Heart right ventricle (tissue), 16 donors: ENCODE measurements at places on chromosomes 3 and 15. TPM values are rescaled to one million over a fixed set of nuclear protein-coding genes. Genes with fewer than 3 reads are reported as not detected.

The GABRR3 gene
- total RNA-seq, result not detected

DNA sequence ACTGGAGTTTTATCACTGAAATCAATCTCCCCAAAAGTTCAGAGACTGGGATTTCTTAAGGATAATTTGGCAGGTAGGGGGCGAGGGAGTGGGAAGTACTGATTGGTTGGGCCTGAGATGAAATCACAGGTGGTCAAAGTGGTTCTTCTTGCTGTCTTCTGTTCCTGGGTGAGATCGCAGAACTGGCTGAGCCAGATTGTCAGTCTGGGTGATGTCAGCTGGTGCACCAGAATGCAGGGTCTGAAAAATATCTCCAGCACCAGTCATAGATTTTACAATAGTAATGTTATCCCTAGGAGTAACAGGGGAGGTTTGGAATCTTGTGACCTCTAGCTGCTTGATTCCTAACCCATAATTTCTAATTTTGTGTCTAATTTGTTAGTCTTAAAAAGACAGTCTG, 86.7 kb upstream of the SLC25A36 start:
- no peaks in the 10 kb centered on the region for H3K27me3 ChIP-seq
- H3K4me3 ChIP-seq, result no peak overlapping the region

DNA sequence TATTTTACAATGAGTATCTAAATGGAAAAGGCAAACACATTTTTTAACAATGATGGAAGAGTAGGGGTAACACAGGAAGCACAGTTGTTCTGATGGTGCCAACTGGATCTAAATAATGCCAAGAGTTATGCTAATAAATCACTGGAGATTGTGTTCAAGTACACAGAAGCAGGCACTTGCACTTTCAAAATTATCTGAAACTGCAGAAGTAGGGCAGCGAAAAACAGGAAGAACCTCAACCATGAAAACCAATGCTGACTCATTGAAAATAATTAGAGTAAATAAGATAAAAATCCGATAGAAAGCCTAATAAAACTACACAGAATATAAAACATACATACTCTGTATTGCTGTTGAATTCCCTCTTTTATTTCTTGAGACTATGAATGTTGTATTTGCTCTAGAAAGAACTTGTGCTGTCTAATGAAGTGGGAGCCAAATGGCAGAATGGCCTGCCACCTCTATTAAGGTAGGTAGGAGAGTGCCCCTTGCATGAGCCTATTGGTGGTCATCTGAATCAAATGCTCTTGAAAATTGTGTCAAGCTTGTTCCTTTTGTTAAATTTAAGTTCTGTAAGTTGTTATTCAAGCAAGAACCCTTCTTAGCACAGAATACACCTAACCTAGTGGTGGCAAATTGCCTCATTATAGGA, 93.7 kb downstream of the ABI3BP start:
- H3K27ac ChIP-seq, result no peak overlapping the region
- no peaks in the 10 kb centered on the region for H3K4me1 ChIP-seq
- H3K27me3 ChIP-seq, result no peaks in the 10 kb centered on the region
- no peak overlapping the region for H3K4me3 ChIP-seq

The GOLGA6L4 gene
- 1.3 TPM for total RNA-seq

The FBN1 gene
- 30.1 TPM for total RNA-seq

The ITPKA gene
- total RNA-seq, result 0.61 TPM

GRCh38 chr3:150346981-150347863, 60.9 kb upstream of the TSC22D2 start:
- H3K4me1 ChIP-seq, result peaks cover 36% of the 10 kb centered on the region
- no peak for DNase-seq
- H3K27me3 ChIP-seq, result no peaks in the 10 kb centered on the region
- H3K36me3 ChIP-seq, result no peaks in the 10 kb centered on the region
- H3K27ac ChIP-seq, result no peak overlapping the region
- no peak overlapping the region for H3K4me3 ChIP-seq

The KNG1 gene
- total RNA-seq, result 0.57 TPM

GRCh38 chr3:66419036-66419435, 81.8 kb downstream of the LRIG1 start:
- peaks cover 67% of the 10 kb centered on the region for H3K4me1 ChIP-seq
- H3K27ac ChIP-seq, result peak overlapping the region; percentile 37
- peaks cover 17% of the 10 kb centered on the region for H3K36me3 ChIP-seq
- no peak for DNase-seq
- no peaks in the 10 kb centered on the region for H3K27me3 ChIP-seq

GRCh38 chr3:112327371-112327951, 5.5 kb upstream of the CD200 start:
- H3K27ac ChIP-seq, result no peak overlapping the region
- H3K4me1 ChIP-seq, result peaks cover 2% of the 10 kb centered on the region
- no peak for DNase-seq
- no peak overlapping the region for H3K4me3 ChIP-seq

- H3K4me1 ChIP-seq, result no peaks in the 10 kb centered on the region
- DNase-seq, result no peak
- H3K4me3 ChIP-seq, result no peak overlapping the region
- no peaks in the 10 kb centered on the region for H3K27me3 ChIP-seq
- no peaks in the 10 kb centered on the region for H3K36me3 ChIP-seq
- H3K27ac ChIP-seq, result no peak overlapping the region
These were observed 648.7 kb upstream of the DPPA4 start for GRCh38 chr3:109985943-109986555.

GRCh38 chr3:25724948-25725645, 58.1 kb downstream of the NGLY1 start:
- DNase-seq, result no peak
- H3K27me3 ChIP-seq, result no peaks in the 10 kb centered on the region
- no peaks in the 10 kb centered on the region for H3K36me3 ChIP-seq
- H3K4me3 ChIP-seq, result no peak overlapping the region
- no peaks in the 10 kb centered on the region for H3K4me1 ChIP-seq

DNA sequence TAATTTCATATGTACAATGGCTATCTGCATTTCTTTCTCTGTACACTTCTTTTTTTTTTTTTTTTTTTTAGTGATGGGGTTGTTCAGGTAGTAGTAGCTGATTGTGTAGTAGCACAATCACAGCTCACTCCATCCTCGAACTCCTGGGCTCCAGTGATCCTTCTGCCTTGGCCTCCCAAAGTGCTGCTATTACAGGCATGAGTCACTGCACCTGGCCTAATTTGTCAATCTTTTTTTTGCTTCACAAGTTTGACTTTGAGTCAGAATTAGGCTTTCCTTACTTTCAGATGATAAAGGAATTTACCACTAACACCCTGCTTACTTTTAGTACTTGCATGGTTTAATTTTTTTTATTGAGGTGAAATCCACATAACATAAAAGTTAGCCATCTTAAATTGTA, 28.0 kb downstream of the MAP1A start:
- peaks cover 3% of the 10 kb centered on the region for H3K4me1 ChIP-seq
- no peak for DNase-seq
- H3K4me3 ChIP-seq, result no peak overlapping the region
- H3K36me3 ChIP-seq, result peaks cover 14% of the 10 kb centered on the region
- no peak overlapping the region for H3K27ac ChIP-seq

GRCh38 chr3:87501076-87501475, 224.7 kb upstream of the POU1F1 start:
- no peak for DNase-seq
- no peaks in the 10 kb centered on the region for H3K36me3 ChIP-seq
- no peak overlapping the region for H3K4me3 ChIP-seq
- H3K27me3 ChIP-seq, result no peaks in the 10 kb centered on the region
- H3K4me1 ChIP-seq, result no peaks in the 10 kb centered on the region

DNA sequence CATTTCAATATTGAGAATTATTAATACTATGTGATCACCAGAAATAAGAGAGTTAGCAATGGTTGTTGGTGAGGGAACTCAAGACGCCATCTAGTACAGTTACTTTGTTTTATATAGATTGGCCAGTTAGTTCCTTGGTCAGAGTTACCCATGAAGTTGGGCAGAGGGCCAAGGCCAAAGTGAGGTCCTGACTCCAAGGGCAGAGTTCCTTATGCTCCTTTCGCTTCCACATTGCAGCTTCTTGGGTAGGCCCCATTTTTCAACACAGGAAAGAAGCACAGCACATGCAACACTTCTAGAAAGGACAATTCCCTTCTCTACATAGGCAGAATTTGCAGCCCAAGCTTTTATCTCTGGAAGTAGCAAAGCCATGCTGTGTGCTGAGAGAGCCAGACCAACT, 178.6 kb downstream of the KCNAB1 start:
- no peak overlapping the region for H3K4me3 ChIP-seq
- peaks cover 53% of the 10 kb centered on the region for H3K4me1 ChIP-seq
- H3K27me3 ChIP-seq, result no peaks in the 10 kb centered on the region
- DNase-seq, result peak; percentile 48
- H3K27ac ChIP-seq, result peak overlapping the region; percentile 60

The CTDSPL gene
- total RNA-seq, result 42.6 TPM

GRCh38 chr15:53196242-53196641, 406.1 kb upstream of the ONECUT1 start:
- no peaks in the 10 kb centered on the region for H3K4me1 ChIP-seq
- H3K27ac ChIP-seq, result no peak overlapping the region
- DNase-seq, result no peak

- H3K4me3 ChIP-seq, result no peak overlapping the region
- H3K27me3 ChIP-seq, result no peaks in the 10 kb centered on the region
These were observed 68.9 kb downstream of the IFT80 start for GRCh38 chr3:160330109-160330508.

DNA sequence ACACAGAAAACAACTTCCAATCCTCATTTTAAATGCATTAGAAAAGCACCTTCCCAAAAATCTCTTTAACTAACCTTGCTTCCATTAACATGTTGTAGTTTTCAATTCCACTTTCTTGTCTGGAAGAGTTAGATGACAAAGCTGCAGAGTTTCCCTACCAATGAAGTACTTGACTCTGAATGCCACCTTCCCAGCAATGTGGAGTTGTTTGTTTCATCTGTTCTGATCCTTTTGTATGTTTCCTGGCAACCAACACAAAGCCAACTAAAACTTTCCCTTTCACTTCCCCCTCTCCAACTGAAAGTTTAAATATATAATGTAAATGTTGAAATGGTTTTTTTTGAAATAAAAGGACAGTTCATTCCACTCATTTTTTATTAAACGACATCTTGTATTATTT, at the start of gene WDR49:
WDR49 (minus strand) TSS at position 183 of the 400 bp plus-strand sequence. CDS start 517 bp downstream, outside the sequence.
- DNase-seq, result no peak
- H3K4me3 ChIP-seq, result no peak within 1 kb of the TSS
- no peaks in the 10 kb centered on the region for H3K36me3 ChIP-seq
- H3K27me3 ChIP-seq, result no peaks in the 10 kb centered on the region

The CCDC33 gene
- total RNA-seq, result not detected

GRCh38 chr15:81296673-81297072, 27.3 kb downstream of the STARD5 start:
- peak; percentile 44 for DNase-seq
- H3K4me1 ChIP-seq, result peaks cover 45% of the 10 kb centered on the region
- peak overlapping the region; percentile 92 for H3K27ac ChIP-seq
- no peaks in the 10 kb centered on the region for H3K27me3 ChIP-seq

DNA sequence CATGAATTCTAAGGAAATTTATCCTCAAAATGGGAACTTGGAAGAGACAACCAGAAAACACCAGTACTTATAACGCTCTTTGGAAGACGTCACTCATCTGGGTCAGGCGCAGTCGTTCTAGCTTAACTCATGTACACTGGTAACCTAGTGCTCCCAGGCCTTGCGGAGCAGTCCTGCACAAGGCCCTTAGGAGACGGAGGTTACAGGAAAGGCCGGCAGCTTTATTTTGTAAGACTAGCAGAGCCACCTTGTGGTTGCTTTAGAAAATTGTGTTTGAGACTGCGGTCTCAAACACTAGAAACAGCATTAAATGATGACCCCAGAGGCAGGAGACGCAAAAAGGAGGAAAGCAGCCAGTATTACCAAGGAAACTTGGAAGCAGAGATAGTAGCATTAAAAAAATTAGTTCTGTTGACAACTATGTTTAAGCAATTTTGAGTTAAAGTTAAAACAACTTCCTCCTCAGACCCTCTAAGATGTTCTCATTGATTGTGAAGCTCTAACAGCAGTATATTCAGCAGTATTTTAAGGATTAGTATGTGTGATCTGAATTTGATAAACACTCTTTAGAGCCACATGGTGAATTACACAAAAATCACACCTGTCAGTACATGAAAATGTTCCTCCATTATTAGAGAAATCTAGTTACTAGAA, 141.9 kb upstream of the C2CD4B start:
- H3K27ac ChIP-seq, result no peak overlapping the region
- no peaks in the 10 kb centered on the region for H3K27me3 ChIP-seq
- peak; percentile 27 for DNase-seq
- no peak overlapping the region for H3K4me3 ChIP-seq
- peaks cover 19% of the 10 kb centered on the region for H3K4me1 ChIP-seq

- no peaks in the 10 kb centered on the region for H3K36me3 ChIP-seq
- H3K27me3 ChIP-seq, result no peaks in the 10 kb centered on the region
- no peak overlapping the region for H3K4me3 ChIP-seq
- H3K4me1 ChIP-seq, result no peaks in the 10 kb centered on the region
- no peak for DNase-seq
These were observed 250.3 kb downstream of the CBLB start for GRCh38 chr3:105618556-105618955.

- no peaks in the 10 kb centered on the region for H3K36me3 ChIP-seq
- H3K4me1 ChIP-seq, result no peaks in the 10 kb centered on the region
- DNase-seq, result no peak
- H3K27ac ChIP-seq, result no peak overlapping the region
- no peak overlapping the region for H3K4me3 ChIP-seq
These were observed 195.4 kb downstream of the FMN1 start for GRCh38 chr15:32998979-32999672.

The GORASP1 gene
- total RNA-seq, result 45.7 TPM

The STARD5 gene
- total RNA-seq, result 1.1 TPM

- H3K4me1 ChIP-seq, result no peaks in the 10 kb centered on the region
- H3K27me3 ChIP-seq, result no peaks in the 10 kb centered on the region
- no peak overlapping the region for H3K27ac ChIP-seq
- DNase-seq, result no peak
These were observed 278.4 kb upstream of the ZPLD1 start for GRCh38 chr3:102156426-102156825.

DNA sequence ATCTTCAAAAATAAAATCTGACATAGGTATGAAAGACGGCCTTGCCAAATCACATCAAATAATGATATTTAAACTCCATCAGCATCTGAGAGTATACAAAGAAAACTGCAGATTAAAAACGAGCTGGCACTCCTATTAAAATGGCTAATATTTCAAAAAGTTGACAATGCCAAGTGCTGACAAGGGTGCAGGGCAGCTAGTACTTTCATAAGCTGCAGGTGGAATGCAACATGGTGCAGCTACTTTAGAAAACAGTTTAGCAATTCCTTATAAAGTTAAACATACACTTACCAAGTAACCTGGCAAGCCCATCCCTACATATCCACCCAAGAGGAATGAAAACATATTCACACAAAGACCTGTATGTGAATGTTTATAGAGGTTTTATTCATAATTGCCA, 23.0 kb downstream of the TBC1D2B start:
- H3K27me3 ChIP-seq, result no peaks in the 10 kb centered on the region
- no peak overlapping the region for H3K27ac ChIP-seq
- no peaks in the 10 kb centered on the region for H3K36me3 ChIP-seq
- DNase-seq, result no peak
- peaks cover 82% of the 10 kb centered on the region for H3K4me1 ChIP-seq

The SLC2A2 gene
- not detected for total RNA-seq

The XCR1 gene
- total RNA-seq, result 0.09 TPM

The CDCP1 gene
- 0.15 TPM for total RNA-seq

The COL6A5 gene
- total RNA-seq, result not detected

GRCh38 chr3:76495216-76495615, 544.7 kb upstream of the ROBO2 start:
- no peaks in the 10 kb centered on the region for H3K4me1 ChIP-seq
- no peak for DNase-seq
- no peak overlapping the region for H3K4me3 ChIP-seq
